ENCODE measurements at places on chromosomes 3 and 15.

DNA sequence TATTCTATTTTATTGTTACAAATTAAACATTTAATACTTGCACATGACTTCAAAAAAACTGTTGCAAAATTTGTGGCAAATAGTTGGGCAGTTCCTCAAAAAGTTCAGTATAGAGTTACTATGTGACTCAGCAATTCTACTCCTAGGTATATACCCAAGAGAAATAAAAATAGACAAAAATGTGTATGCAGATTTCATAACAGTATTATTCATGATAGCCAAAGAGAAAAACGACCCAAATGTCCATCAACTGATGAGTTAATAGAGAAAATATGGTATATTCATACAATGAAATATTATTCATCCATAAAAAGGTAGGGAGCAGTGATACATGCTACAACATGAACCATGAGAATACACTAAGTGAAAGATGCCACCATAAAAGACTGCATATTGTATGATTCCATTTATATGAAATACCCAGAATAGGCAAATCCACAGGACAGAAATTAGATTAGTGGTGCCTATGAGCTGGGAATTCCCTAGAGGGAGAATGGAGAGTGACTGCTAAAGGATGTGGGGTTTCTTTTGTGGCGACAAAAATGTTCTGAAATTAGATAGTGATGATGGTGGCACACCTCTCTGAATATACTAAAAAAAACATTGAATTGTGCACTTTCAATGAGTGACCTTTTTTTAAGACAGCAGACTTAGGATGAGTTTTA is 31.6 kb upstream of the CLASP2 start:
- DNase-seq = no peak

DNA sequence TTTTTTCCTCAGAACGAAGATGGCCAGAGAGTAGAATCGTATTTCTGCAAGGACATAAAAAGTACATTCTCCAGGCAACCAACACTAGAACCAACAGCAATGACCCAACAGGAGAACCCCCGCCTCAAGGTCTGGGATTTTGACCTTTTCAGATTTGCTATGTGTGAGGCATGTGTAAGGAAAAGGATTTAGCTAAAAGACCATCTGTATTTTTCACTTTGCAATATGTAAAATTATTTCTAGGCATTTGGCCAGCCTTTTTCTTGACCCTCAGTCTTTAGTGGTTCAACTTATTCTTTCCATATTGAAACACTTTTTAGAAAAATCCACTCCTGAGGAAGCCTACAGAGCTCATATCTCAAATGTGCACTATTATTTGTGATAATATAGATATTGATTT is 219.2 kb upstream of the GOLGA6L4 start:
- DNase-seq = no peak

DNA sequence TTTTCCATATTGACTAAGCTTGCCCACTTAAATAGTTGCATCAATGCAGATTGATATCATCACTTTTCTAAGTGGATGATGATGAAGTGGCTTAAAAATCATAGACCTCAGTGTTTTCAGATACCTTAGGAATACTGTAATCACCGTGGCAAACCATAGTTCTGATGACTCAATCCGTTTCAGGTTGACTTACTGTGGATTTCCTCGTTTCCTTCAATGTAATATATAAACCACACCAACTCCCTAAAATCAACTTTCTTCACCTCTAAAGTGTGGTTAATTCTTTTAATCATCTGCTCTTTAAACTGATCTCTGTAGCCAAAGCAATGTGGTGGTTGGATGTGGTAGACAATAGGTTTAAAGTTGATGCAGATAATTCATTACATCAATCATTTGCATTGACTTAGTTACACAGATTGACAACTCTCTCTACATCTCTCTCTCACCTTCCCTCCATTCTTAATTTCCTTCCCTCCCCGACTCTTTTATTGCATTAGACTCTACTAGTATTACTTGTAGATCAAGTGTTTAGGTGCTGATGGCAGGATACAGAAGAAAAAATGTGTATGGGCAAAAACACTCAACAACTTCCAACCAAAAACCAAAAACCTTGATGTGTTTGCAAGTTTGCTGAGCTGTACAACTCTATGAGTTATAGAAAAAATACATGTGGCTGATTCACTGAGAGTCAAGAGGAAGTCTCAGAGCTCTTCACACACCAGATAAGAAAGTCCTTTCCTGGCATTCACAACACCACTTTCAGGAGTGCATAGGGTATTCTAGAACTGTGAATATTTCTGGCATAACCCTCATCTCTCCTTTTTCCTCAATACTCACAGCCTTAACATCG is 243.5 kb downstream of the NFKBIZ start:
- DNase-seq = no peak

DNA sequence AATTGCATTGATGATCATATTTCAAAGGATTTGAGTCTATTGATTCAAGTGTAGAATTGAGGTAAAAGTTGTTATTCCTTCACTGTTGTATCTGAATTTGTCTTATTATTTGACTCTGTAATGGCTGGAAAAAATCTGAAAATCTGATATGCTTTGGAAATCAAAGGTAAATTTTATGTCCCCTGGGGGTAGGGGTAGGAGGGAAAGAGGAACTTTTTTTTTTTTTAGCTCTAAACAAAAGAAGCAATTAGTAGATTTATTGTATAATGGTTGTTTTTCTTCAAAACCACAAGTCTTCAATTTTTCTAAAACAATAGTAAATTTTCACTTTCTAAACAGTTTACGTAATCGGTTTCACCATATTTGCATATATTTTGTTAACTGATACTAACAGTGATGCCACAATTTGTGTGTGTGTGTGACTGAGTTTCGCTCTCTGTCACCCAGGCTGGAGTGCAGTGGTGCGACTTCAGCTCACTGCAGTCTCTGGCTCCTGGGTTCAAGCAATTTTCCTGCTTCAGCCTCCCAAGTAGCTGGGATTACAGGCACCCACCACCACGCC is 91.7 kb upstream of the GOLGA6L4 start:
- DNase-seq = no peak

- peak; percentile 69 for DNase-seq
Measured at GRCh38 chr15:69713726-69714559, 261.3 kb downstream of the RPLP1 start.

GRCh38 chr3:189967254-189967865 is 153.3 kb downstream of the P3H2 start:
- DNase-seq = peak; percentile 15

DNA sequence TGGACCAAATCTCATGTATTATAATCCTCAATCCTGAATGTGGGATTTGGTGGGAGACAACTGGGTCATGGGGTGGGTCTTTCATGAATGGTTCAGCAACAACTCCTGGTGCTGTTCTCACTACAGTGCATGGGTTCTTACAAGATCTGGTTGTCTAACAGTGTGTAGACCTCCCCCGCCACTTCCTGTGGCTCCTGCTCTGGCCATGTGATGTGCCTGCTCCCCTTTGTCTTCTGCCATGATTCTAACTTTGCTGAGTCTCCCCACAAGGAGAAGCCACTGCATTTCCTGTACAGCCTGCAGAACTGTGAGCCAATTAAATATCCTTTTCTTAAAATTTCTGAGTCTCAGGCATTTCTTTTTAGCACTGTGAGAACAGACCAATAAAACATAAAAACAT is 557.5 kb downstream of the GOLGA6L6 start:
- DNase-seq = no peak

DNA sequence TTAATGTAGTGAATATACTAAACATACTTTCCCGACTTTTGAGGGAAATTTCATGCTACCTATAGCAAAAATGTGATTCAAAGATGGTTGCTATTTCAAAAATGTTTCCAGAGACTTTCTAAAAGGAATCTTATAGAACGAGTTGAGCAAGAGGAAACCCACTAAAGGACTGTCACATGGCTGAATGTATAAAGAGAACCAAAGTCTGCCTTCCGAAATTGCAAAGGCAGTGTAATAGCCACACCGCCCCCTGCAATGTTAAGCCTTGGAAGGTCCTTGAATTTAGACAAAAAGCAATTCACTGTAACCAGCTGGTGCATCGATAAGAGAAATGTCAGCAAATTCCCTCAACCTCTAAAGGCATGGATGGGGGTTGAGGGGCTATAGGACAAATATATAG is 142.8 kb downstream of the CHL1 start:
- DNase-seq = no peak

GRCh38 chr3:36696799-36697198 is 67.6 kb downstream of the DCLK3 start:
- DNase-seq = no peak

- no peak for DNase-seq
Measured at GRCh38 chr3:58537412-58538301, 667 bp upstream of the ACOX2 start.

- DNase-seq = no peak
Measured at GRCh38 chr3:197748597-197749314, 927 bp upstream of the FYTTD1 start.

- DNase-seq = no peak
Measured at GRCh38 chr3:25913179-25913578, 123.3 kb downstream of the OXSM start.

- no peak for DNase-seq
Measured at GRCh38 chr3:147713234-147714133, 304.3 kb downstream of the ZIC1 start.

- DNase-seq = no peak
Measured at GRCh38 chr3:35677797-35678196, 38.5 kb downstream of the ARPP21 start.

DNA sequence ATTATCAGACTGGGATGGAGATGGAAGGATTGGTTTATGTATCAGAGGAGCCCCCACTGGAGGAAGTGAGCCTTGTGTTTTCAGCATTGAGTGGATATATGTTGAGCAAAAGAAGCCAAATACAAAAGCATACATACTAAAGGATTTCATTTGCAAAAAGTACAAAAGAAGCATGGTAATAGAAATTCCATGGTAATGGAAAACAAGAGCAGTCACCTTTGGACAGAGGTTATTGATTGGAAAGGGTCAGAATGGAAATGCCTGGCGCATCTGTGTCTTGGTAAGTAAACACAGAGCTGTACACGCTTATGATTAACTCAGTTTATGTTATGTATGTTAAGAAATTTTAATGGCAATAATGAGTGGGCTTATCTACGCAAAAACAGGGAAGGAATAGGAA is 72.7 kb downstream of the DHX36 start:
- DNase-seq = no peak

GRCh38 chr15:43246261-43246774 is 20.4 kb downstream of the TGM5 start:
- no peak for DNase-seq

DNA sequence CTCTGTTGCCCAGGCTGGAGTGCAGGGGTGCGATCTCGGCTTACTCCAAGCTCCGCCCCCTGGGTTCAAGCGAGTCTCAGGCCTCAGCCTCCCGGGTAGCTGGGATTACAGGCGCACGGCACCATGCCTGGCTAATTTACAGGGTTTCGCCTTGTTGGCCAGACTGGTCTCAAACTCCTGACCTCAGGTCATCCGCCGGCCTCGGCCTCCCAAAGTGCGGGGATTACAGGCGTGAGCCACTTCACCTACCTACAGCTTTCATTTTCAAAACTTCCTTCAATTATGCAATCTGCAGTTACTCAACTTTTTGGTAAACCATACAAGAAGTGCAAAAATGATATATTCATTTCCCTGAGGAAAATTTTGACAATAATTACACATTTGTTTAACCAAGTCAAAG is 14.0 kb downstream of the NANOGP8 start:
- no peak for DNase-seq

DNA sequence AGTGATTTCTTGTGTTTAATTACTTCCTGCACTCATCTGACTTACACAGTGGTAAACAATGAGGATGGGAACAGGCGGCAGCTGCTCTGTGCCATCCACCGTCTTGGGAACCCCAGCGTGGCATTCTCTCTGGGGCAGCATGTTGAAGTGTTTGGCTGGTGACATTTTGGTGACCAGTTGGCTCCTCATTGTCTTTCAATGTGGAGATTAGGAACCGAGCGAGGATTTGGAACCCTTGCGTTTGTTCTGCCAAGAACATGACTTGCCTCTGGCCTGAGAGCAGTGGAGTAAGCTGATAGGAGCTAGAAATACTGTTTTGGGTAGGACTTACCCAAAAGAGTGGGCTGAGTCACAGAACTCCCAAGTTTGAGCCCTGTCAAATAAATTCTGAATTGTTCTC is 88.8 kb downstream of the IGF1R start:
- DNase-seq = no peak

DNA sequence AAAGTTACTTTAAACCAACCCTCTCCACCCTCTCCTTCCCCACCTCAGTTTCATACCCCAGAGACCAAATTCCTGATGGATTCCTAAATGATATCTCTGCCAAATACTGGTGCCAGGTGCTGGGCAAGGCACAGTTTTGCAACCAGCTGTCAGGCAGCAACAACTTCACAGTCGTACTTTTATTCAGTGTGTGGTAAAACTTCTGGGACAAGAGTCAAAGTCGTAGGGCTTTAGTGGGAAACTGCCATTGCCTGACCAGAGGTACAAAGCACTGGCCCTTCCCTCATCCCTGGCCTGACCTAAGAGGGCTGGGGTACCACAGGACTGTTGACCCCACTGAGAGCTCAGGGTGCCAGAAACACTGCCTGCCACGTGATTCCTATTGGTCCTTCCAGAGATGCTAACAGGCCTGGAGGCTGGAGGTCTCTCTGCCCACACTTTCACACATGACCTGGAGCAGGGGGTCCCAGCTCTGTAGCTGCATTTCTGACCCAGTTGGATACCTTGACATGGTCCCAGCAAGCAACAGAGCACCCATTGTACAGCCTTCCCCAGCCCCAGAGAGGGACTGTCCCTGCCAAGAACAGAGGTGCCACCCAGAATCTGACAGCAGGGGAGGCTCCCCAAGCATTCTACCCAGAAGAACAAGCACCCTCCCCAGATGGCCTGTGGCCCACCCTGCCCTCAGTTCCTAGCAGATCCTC is 59.9 kb downstream of the LIPC start:
- DNase-seq = no peak

DNA sequence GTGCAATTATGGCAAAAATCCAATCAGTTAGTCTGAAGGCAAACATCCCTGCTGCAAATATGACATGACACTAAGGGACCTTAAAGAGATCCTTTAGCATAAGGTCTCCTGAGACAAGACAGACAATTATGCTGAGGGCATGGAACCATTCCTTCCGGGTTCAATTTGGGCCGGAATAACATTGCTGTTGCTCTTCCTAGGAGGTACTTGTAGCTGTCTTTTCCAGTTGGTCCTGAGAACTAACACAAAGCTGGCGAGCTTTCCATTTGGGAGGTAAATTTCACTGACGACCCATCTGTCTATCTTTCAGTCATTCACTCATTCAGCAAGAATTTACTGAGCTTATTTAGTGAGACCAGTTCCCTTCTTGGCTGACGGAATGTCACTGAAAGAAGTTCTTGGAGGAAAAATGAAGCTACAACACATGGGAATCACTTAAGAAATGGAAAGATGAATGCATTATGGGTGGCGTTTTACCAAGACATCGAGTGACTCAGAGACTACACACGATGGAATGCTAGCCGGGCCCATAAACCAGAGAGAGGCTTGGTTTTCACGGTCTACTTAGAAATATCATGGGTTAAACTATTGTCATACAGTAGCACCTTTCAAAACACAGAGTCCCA is 215.5 kb downstream of the PDZRN3 start:
- no peak for DNase-seq

All from effector memory CD8-positive, alpha-beta T cell (primary cell).